Endothelial cell of umbilical vein (primary cell): ENCODE measurements at places on chromosomes 5 and 9.

- DNase-seq: peak; percentile 95
Observed at GRCh38 chr5:53027913-53028312, 38.8 kb downstream of the ITGA2 start.

DNA sequence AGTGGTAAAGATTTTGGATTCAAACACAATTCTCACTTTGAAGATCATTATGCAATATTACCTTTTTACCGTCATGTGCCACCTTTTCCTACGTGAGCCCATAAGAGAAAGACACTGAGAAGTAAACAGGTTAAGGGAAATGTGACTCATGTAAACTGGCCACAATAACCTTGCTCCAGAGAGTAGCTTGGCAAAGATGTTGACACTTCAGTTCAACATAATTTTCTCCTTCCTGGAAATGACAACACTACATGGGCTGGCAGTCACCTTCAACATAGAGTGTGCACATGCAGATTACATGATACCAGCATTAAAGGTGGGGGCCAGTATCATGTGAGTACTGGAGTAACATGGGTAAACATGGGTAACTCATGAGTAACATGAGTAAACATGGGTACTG lies 141.9 kb downstream of the CDK5RAP2 start:
- peak; percentile 70 for DNase-seq

DNA sequence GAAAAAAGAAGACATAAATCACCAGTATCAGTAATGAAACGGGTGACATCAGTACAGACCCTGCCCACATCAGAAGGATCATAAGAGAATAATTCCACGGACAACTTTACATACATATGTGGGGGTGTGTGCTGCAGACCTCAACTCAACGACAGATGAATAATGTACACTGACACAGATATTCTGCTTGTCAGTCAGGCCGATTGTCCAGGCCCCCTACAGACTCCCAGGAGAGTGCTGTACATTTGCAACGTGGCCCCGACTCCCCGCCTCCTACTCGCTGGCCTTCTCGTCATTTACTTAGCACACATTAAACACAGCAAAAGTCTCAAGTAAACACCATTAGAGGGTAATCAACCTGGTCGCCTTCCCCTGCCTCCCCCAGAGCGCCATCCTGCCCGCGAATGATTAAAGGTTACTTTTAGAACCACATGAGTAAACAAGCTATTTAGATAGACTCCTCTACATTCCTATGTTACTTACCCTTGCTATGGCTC lies 3.5 kb upstream of the TMED9 start:
- DNase-seq: no peak

DNA sequence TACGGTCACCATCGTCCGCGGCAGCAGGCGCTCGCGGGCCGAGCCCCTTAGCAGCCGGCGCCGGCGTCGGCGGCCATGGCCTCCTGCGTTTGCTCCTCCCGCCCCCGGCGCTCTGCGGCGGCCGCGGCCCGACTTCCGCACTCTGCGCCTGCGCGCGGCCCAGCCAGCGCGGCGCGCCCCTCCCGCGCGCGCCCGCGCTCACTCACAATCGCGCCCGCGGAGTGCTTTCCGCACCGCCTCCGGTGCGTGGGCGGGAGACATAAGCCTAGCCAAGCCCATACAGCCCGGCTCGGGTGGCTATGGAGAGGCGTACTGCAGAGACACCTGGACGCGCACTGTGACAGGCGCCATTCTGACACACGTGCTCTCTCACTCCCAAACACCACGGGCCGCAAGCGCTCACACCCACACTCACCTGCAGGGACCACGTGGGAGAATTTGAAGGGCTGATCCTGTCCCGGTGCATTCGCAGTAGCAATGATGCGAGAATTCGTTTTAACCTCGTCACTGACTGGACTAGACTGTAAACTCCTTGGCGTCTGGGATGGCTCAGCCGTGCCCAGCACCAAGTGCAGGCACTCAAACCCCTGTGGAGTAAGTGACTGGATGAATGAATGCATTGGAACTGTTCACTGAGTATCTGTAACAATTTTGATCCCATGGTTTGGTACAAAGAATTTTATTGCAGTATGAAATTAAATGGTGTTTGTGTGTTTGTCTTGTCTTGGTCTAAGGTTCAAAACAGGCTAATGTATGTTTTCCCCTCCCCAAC lies at the start of gene RNF145:
Gene RNF145, minus strand, starts transcription at position 116 of the 772 bp plus-strand sequence. CDS start 5,936 bp downstream, outside the sequence.
- peak; percentile 80 for DNase-seq

GRCh38 chr9:131516100-131516499 lies 13.4 kb downstream of the POMT1 start:
- no peak for DNase-seq
